ENCODE measurements at places on chromosomes 2 and 18.

- DNase-seq, result peak; percentile 88
These were observed 923 bp downstream of the FIGLA start for GRCh38 chr2:70789304-70790135.

- no peak for DNase-seq
These were observed 28.4 kb upstream of the TET3 start for GRCh38 chr2:73956218-73956865.

DNA sequence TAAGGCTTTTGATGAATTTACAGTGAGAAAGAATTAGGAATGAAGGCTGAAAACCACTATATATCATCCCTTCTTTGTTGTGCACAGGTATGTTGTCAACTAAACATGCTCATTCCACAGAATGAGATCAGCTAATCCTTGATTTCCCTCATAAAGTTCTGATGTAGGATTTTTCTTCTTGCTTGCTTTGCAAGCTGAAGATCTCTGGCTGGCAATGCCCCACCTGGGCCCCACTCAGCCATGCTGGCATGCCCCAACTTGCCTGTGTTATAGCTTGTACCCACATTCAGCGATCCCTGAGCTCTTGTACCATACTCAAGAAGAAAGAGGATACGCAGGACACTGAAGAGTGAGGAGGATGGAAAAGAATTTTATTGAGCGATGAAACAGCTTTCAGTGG, 18.0 kb upstream of the SERPINB11 start:
- no peak for DNase-seq

GRCh38 chr2:134327367-134327766, 73.5 kb downstream of the MGAT5 start:
- no peak for DNase-seq

DNA sequence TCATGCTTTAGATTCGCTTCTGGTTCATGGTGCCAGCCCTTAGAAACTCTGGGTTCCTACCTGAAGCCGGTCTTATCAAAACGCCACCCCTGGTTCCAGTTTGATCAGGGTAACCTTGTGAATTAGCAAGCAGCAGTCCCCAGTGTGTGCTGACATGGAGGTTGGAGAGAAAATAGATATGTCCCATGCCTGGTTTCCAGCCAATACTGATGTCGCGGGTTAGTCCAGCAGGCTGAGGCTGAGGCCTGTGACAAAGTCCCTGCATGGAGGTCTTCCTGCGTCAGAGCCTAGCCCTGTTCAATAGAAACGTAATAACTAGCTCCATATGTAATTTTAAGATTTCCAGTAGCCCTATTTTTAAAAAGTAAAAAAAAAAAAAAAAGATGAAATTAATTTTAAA, 28.2 kb downstream of the LPIN1 start:
- no peak for DNase-seq

GRCh38 chr2:104840893-104841585, 12.9 kb upstream of the POU3F3 start:
- DNase-seq, result no peak

- DNase-seq, result no peak
These were observed 2.5 kb downstream of the MRPL35 start for GRCh38 chr2:86201671-86202335.

- no peak for DNase-seq
These were observed 90.5 kb downstream of the PMAIP1 start for GRCh38 chr18:59990121-59990823.

- no peak for DNase-seq
These were observed 92.6 kb downstream of the VAPA start for GRCh38 chr18:10006311-10006893.

- DNase-seq, result no peak
These were observed 87.7 kb upstream of the FSHR start for GRCh38 chr2:49241991-49242390.

Data from activated CD4-positive, alpha-beta T cell treated with anti-CD3 and anti-CD28 coated beads, Interleukin-10, Interleukin-2, amounts not matched to agents 100 ng/mL and 50 ng/mL, durations not matched to agents 16 hours and 8 hours (primary cell).